ENCODE measurements at places on chromosomes 2 and 18.

GRCh38 chr2:45851111-45851510 lies 199.6 kb downstream of the PRKCE start:
- no peak for DNase-seq

GRCh38 chr18:79445221-79445620 lies 49.5 kb downstream of the NFATC1 start:
- no peak for DNase-seq

DNA sequence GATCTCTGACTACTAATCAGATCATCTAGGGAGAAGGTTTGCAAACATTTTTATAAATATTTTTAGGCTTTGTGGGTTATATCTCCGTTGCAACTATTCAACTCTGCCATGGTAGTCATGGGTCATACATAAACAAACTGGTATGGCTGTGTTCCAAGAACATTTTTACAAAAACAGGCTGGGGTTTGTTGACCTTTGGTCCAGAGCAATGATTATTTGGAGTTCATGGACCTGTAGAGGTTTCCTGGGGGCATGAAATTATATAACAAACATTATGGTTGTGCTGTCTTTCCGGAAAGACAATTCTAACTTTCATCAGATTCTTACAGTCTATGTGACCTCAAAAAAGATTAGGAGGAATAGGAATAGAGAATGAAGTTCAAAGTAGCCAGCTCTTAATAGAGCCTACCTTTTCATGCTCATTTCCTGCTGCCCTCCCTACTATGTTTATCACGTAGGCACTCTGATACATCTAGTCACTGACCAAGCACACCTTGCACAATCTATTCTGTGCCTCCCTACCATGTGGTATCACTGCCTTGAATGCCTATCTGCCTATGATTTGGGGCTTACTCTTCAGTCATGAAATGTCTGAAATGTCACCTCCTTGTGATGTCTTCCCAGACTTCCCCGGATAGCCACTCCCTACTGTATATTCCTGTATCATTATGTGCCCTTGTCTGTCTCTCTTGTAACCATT lies 102.4 kb upstream of the SCN1A start:
- DNase-seq, result no peak

GRCh38 chr18:23703057-23703986 lies 14.1 kb downstream of the LAMA3 start:
- no peak for DNase-seq

- DNase-seq, result no peak
Measured at GRCh38 chr2:112706170-112706664, 14.6 kb upstream of the NT5DC4 start.

DNA sequence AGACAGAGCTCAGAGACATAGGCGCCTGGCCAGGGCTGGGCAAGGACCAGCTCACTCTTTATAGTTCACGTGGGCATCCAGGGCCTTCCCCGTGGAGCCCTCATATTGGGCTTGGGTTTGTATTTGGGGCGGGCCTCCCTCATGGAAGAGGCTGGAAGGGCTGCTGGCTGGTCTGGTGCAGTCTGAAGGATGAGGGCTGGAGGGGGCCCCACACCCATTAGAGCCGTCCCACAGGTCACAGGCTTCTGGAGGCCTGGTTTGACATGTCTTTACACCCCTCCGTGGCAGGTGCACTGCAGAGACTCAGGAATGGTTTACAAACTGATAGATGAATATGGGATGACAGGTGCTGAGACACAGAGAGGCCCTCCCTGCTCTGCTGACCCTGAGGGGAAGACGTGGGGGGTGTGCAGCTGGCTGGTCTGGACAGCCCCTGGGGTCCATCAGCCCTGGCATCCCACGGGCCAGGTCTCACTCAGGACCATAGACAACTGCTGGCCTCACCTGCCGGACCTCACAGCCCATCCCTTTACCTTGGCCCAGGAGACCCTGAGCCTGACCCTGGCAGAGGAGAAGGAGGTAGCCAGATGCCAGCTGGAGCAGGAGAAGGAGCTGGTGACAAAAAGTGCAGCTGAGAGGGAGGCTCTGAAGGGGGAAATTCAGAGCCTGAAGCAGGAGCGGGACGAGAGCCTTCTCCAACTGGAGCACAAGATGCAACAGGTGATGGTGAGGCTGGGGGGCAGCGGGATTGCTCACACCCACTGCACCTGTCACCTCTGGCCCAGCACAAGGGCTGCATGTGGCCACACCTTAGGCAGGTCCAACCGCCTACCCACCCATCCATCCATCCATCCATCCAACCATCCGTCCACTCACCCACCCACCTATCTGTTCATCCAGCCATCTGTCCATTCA lies 43.9 kb downstream of the CROCC2 start:
- no peak for DNase-seq

DNA sequence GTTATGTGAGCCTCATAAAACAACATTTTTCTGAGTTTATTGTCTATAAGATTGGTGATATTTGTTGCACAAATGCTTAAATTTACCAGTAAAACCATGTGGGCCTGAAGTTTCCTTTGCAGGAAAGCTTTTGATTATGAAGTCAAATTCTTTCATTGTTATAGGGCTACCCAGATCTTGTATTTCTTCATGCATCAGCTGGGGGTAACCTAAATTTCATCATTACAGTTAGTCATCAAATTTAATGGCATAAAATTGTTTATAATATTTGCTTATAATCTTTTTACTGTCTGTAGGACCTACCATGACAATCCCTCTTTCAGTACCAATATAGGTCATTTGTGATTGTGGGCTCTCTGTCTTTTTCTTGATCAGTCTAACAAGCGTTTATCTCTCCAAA lies 47.8 kb downstream of the SMAD2 start:
- DNase-seq, result no peak

GRCh38 chr2:240235149-240235803 lies 94.8 kb upstream of the OTOS start:
- DNase-seq, result no peak

- DNase-seq, result no peak
Measured at GRCh38 chr2:100119235-100119634, 23.2 kb downstream of the AFF3 start.

- no peak for DNase-seq
Measured at GRCh38 chr2:4780679-4781078, 911.5 kb upstream of the SOX11 start.

- no peak for DNase-seq
Measured at GRCh38 chr2:23418461-23418911, 33.5 kb downstream of the KLHL29 start.

DNA sequence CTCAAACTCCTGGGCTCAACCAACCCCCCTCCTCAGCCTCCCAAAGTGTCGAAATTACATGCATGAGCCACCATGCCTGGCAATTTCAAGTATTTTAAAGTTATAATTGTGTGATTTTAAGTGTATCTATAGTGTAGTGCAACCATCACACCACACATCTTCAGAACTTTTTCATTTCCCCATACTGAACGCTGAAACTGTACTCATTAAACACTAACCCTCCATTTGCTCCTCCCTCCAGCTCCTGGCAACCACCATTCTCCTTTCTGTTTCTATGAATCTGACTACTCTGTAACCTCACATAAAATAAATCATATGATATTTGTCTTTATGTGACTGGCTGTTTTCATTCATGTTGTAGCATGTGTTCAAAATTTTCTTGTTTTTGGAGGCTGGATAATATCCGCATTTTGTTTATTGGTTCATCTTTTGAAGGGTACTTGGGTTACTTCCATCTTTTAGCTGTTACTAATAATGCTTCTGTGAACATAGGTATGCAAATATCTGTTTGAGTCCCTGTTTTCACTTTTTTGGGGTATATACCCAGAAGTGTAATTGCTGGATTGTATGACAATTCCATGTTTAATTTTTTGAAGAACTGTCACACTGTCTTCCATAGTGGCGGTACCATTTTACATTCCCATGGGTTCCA lies 188.2 kb downstream of the PLCL1 start:
- DNase-seq, result no peak

GRCh38 chr18:64403784-64404503 lies 255.1 kb upstream of the LINC00305 start:
- no peak for DNase-seq

DNA sequence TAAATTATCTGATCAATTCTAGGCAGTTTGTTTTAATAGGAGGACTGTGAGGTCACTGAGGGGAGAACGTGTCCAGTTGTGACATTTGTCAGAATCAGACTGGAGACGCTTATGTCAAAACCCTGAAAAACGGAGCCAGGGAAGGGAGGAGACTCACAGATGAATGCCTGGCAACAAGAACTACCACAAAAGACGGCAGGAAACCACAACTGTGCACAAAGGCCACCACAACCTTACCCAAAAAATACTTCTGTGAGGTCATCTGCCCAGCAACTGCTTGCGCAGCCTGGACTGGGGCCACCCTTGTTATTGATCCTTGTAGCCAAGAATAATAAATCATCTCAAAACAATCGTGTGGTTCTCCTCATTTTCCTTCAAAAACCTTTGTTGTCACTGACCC lies 173.0 kb upstream of the ALKAL2 start:
- DNase-seq, result peak; percentile 5

- DNase-seq, result no peak
Measured at GRCh38 chr2:228689053-228689452, 507.6 kb upstream of the SPHKAP start.

- DNase-seq, result no peak
Measured at GRCh38 chr2:11630855-11631254, 39.1 kb downstream of the NTSR2 start.

GRCh38 chr2:200744201-200744602 lies 67.5 kb upstream of the BZW1 start:
- no peak for DNase-seq

GRCh38 chr2:27946530-27947060 lies 56.1 kb downstream of the BABAM2 start:
- DNase-seq, result no peak

GRCh38 chr2:125554956-125555355 lies 1101.0 kb upstream of the GYPC start:
- no peak for DNase-seq

GRCh38 chr2:179098080-179098689 lies 48.2 kb upstream of the CCDC141 start:
- DNase-seq, result no peak

GRCh38 chr2:66753257-66753656 lies 318.3 kb downstream of the MEIS1 start:
- DNase-seq, result no peak

DNA sequence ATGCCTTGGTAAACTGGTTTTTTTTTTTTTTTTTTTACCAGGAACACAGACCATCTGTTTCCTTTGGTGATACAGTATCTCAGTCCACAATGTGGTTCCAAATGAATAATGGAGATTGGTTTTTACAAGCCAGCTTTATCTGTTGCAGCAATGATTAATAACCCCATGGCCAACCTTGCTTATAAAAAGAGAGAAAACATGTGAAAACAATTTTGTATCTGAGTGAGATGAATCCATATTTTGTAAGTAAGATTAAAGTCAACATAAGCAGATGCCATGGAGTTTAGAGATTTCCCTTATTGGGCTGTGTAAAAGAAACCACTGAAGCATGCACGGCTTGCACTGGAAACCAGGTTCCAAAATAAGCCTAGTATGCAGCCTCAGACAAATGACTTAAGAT lies 108.6 kb upstream of the CNTNAP5 start:
- no peak for DNase-seq

DNA sequence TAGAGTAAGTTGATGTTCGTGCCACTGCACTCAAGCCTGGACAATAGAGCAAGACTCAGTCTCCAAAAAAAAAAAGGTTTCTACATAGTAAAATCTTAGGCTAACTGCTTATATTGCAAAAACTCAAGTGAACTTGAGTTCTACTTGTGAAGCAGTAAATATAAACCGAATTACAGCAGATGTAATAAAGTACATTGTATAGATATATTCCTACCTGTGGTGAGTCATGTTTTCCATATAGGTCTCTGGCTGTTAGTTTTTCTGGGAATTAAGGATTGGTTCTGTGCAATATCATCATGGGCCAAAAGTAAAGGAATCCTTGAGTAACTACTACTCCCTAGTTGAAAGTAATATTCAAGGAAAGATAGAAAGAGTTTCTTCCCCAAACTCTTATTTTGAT lies 159.9 kb downstream of the DYM start:
- no peak for DNase-seq

DNA sequence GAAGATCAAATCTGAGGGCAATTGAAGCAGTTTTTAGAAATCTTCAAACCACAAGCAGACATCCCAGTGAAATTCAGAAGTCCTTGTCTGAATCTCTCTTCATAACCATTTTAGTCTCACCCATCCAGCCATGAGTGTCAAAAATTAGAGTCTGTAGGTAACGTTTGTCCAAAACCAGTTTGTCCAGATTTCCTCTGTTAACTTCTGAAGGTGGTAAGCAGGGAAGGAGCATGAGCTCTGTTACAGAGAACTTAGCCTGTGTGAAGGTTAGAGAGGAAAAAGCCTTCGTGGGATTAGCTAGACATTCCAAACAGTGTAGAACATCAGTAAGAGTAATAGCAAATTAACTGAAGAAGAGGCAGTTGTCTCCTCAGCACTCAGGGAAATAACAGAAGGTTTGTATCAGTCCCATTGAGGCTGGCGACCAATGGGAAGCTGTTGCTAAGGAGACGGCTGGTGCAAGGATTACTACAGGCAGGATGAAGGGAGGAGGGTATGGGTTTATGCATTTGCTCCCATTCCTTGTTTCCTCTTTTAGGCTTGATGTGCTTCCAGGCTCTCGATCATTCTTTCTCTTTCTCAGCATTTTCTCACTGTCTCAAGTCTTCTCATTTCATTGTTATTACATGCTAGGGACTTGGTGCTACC lies 8.7 kb upstream of the GPR155 start:
- no peak for DNase-seq

- DNase-seq, result no peak
Measured at GRCh38 chr2:85435981-85436835, 17.7 kb downstream of the SH2D6 start.

GRCh38 chr2:161139098-161139987 lies 20.9 kb upstream of the TANK start:
- DNase-seq, result no peak

Data from activated CD4-positive, alpha-beta T cell treated with anti-CD3 and anti-CD28 coated beads, Interleukin-2, amount 50 U/mL, for 4 hours (primary cell).